ENCODE measurements at places on chromosomes 11 and 22. TPM values are rescaled to one million over a fixed set of nuclear protein-coding genes. Genes with fewer than 3 reads are reported as not detected.

- no peak for ATAC-seq
Observed at GRCh38 chr11:110852921-110853490, 140.8 kb upstream of the ARHGAP20 start.

DNA sequence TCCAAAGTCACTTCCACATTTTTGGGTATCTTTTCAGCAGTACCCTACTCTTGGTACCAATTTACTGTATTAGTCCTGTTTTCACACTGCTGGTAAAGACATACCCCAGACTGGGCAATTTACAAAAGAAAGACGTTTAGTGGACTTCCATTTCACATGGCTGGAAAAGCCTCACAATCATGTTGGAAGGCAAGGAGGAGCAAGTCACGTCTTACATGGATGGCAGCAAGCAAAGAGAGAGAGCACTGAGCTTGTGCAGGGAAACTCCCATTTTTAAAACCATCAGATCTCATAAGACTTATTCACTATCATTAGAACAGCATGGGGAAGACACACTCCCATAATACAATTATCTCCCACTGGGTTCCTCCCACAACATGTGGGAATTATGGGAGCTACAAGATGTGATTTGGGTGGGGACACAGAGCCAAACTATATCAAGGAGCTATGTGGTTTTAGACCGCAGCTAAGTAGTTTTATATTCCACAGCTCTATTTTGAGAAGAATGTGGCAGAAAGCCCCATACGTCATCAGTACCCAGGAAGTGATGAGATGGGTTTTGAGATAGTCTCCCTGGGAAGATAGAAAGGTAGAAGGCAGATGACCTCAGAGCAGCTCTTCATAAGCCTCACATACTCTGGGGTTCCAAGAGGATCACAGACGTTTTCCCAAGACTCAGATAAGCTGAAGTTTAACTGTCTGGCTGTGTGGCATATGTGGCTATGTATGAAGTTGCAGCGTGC, 96.3 kb downstream of the APIP start:
- no peak for ATAC-seq

DNA sequence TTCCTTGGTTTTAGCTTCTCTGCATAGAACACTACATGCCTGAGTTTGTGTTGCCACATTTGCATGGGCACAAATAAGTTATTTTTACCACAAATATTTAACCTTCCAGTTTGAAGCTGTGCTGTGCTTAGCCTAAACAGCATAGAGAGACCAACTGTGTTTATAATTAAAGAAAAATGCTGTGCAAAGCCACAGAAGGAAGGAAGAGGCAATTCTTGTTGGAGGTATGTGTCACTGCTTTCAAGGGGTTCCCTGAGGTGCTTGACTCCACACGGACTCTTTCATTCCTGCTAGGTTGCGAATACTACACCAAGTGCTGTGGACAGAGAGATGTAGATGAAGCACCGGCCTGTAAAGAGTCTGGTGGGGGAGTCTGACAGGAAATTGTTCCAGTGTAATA, 47.6 kb upstream of the OLFML1 start:
- no peak for ATAC-seq

GRCh38 chr11:608791-609251, 6.9 kb downstream of the IRF7 start:
- ATAC-seq, result no peak

DNA sequence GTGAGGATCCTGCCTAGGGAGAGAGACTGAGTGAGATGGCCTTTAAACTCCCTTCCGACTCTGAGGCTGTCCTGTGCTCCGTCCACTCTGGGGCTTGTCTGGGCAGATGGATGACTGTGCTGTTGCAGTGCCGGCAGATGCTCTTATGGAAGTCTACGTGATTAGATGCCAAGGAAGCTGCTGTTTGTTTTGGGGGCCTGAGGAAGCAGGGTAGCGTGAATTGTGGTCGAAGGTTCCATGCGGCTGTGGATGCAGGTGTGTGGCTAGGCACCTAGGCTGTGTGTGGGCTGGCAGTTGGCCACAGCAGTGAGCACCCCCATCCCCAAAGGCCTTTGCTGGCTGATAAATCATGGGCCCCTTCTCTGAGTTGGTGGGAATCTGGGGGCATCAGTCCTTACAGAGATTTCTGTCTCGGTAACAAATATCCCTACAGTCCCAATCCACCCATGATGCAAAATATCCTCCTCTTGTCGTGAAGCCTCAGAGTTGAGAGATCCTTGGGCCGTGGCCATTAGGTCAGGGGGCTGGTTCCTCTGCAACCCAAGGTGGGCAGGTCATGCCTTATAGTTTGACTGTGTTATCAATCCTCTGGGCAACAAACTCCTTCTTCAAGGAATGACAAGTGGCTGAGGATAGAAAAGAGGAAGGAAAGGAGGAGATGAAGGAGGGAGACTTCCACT, 31.2 kb downstream of the AMPD3 start:
- no peak for ATAC-seq

GRCh38 chr11:123461164-123461563, 31.1 kb downstream of the GRAMD1B start:
- ATAC-seq, result no peak

GRCh38 chr22:30890686-30891442, 77.7 kb downstream of the MORC2 start:
- peak; percentile 77 for ATAC-seq

GRCh38 chr11:34502949-34503348, 10.6 kb downstream of the ELF5 start:
- ATAC-seq, result no peak

- no peak for ATAC-seq
Observed at GRCh38 chr11:11108026-11108425, 245.0 kb downstream of the CSNK2A3 start.

DNA sequence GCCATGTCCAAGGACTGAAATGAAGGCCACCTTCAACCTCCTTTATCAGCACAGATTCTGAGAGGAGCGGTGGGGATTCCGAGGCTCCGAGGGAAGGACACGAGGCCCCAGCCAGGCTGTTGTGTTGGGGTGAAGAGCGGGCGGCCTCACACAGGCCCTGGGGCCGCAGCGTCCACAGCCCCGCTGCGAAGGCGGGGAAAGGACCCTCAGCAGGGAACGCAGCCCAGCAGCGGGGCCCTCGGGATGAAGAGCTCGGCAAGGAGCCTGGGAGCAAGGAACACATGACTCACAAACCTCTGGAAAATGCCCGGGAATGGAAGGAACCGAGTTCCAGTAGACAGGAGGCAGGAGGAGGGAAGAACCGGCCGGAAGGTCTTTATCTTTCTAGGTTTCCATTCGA, 227.2 kb downstream of the BRD1 start:
- ATAC-seq, result no peak

GRCh38 chr11:126879516-126879915, 121.1 kb downstream of the KIRREL3 start:
- no peak for ATAC-seq

DNA sequence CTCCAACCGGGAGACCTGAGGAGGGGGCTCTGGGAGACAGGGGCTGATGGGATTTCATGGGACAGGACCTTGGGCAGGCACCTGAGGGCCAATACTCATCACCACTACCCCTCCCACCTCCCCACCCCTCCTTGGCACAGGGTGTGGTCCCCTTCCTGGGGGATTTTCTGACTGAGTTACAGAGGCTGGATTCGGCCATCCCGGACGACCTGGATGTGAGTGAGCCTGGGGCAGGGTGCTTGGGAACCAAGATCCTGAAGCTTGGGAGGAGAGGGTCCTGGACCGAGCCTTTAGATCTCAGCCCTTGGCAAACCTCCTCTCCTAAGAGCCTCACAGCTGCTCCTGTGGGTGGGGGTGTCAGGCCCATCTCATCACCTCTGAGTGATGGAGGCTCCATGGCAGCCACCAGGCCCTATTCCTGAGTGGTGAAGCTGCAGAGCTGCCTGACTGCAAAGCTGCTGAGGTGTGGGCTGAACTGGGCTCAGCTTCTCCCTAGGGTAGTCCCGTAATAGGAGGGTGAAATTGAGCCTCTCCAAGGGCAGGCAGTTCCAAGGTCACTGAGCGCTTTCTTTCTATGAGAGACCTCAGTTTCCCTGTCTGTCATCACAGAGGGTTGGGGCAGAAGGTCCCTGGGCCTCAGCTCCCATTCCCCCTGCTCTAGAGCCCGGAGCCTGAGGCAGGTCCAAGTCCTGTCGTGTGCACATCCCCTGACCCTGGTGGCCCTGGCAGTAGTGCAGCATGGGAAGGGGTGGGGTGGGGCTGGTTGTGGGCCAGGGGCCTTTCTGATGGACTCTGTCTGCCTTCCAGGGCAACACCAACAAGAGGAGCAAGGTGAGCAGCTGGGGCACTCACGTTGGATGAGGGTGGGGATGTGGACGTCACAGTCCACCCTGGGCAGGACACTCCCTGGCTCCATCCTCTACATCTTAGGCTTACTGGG, 6.5 kb downstream of the RGL4 start:
- ATAC-seq, result peak; percentile 4

- peak; percentile 72 for ATAC-seq
Observed at GRCh38 chr22:36156515-36157419, 3.8 kb downstream of the APOL3 start.

- no peak for ATAC-seq
Observed at GRCh38 chr11:58626934-58627483, 4.5 kb downstream of the CNTF start.

- ATAC-seq, result peak; percentile 66
Observed at GRCh38 chr22:40746428-40747220, 67.3 kb downstream of the MCHR1 start.

GRCh38 chr11:121932646-121933185, 183.3 kb downstream of the BLID start:
- no peak for ATAC-seq

GRCh38 chr11:3817181-3817800, 8.9 kb downstream of the PGAP2 start:
- ATAC-seq, result no peak

DNA sequence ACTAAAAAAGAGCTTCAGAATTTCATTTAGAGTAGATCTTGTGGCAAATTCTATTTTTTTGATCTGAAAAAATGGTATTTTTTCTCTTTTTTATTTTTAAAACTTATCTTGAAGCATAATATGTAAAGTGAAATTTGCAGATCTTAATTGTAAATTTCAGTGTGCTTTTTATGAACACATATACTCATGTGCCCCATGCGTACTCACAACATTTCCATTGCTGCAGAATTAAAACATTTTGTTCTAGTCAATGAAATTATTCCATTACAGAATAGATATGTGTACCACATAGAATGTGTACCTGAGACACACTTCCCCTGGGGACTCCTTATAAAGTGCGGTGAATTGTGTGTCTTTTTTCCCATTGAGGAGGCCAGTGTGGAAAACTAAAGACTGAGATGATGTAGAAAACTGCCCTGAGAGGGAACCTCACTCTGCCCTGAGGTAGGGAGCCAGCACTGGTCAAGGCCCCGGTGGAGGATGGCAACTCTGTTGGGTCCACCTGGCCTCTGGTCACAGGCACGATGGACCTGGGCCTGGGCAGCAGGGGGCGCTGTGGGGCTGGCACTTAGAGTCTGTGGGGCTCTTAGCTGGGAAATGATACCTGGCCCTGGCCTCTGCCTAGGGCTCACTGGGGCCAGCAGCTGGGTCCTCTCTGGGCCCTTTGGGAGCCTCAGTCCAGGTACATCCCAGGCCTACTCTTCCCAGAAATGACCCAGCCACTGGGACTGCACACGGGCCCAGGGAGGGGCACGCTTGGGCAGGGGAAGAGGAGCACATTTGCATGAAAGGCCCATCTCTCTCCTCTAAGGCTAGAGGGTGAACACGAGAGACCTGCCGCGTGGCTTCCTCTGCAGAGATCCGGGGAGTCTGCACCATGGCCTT, 77.9 kb upstream of the TOP3B start:
- peak; percentile 82 for ATAC-seq

DNA sequence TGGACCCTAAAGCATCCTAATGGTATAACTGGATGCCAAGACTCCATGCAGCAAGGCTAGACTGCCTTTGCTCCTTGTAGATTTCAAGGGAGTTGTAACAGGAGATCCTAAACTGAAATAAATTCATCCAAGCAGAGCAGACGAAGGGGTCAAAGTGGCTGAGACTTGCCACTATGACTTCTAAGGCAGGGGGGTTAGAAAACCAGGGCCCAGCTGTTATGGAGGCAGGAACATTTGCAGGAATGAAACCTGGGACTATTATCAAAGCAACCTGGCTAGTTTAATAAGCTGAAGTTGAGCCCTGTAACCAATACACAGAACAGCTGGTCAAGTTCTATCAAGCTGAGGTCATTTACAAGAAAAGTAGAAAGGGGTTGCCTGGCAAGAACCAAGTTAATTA, 122.2 kb upstream of the TRPC6 start:
- no peak for ATAC-seq

- no peak for ATAC-seq
Observed at GRCh38 chr22:50674130-50674500, 1.5 kb downstream of the SHANK3 start.

DNA sequence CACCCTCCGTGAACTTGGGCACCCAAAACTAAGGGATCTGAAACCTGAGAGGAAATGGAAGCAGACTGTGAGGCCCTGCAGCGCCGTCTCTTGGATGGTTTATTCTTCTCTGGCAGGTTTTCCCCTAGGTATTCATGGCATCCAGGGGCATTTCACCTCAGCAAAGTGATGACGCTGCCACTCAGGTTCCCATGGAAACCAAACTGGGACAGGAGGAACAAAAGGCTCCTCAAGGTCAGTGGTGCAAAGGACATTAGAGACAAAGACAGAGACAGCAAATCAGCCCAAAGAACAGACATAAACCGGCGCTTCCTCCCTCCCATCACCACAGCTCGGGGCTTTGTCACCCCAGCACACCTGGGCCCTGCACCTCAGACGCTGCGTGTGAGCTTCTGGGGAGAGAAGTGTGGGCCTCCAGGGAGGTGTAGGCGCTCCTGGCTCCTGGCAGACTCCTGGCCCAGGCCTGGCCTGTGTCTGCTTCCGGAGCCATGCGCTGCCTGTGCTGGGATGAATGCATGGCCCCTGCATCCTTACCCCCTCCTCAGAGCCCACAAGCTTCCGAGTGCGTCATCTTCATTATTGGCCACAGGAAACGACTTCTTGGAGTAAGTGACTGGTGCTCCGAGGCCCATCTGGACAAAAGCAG, 5.9 kb downstream of the TP53AIP1 start:
- no peak for ATAC-seq

GRCh38 chr22:45428391-45429385, 15.2 kb downstream of the RIBC2 start:
- no peak for ATAC-seq

DNA sequence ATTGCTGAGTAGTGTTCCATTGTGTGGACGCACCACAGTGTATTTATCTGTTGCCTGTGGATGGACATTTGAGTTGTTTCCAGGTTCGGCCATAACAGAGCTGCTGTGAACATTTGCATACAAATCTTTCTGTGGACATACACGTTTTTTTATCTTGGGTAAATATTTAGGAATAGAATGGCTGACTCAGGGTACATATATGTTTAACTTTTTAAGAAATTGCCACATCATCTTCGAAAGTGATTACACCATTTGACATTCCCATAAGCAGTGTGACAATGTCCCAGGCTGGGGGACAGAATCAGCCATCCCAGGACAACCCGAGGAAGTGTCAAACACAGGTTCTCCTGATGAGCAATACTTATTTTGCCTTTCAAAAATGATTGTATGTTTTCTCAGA, 87.9 kb downstream of the OSBP2 start:
- no peak for ATAC-seq

- ATAC-seq, result no peak
Observed at GRCh38 chr11:123062892-123063825, 1.2 kb upstream of the HSPA8 start.

Gene CD151
- total RNA-seq, result 109 TPM

Gene SPECC1L
- total RNA-seq, result 33.4 TPM

Gene MUC2
- total RNA-seq, result 0.08 TPM

Gene ART1
- total RNA-seq, result not detected

Gene KIF18A
- total RNA-seq, result 5.4 TPM

Gene CERK
- 21.9 TPM for total RNA-seq

Gene BLID
- total RNA-seq, result 0.56 TPM

Gene BTBD18
- not detected for total RNA-seq

Gene ARHGEF17
- total RNA-seq, result 5.4 TPM

Gene RAG2
- total RNA-seq, result not detected

Gene OR5AN1
- not detected for total RNA-seq
